Dermis microvascular lymphatic vessel endothelial cell (primary cell): ENCODE measurements at places on chromosomes 5 and 9. TPM values are rescaled to one million over a fixed set of nuclear protein-coding genes. Genes with fewer than 3 reads are reported as not detected.

The REEP5 gene
- 57.4 and 66.5 TPM in 2 replicates for total RNA-seq

The CCDC127 gene
- total RNA-seq = 3.6 and 4.8 TPM in 2 replicates

The THBS4 gene
- total RNA-seq = 1.2 and 2.9 TPM in 2 replicates

The MRPL41 gene
- 45.6 and 45.8 TPM in 2 replicates for total RNA-seq

The SGCD gene
- total RNA-seq = 0.64 and 6.2 TPM in 2 replicates

The ATOX1 gene
- total RNA-seq = 45.1 and 62.0 TPM in 2 replicates

The WNK2 gene
- total RNA-seq = under 0.01 and 0.13 TPM in 2 replicates

The SPATA31A3 gene
- total RNA-seq = not detected in 2 replicates

The EPB41L4A gene
- 17.8 and 27.6 TPM in 2 replicates for total RNA-seq

The LRRC19 gene
- total RNA-seq = not detected in 2 replicates

The PCDHB7 gene
- 0.26 and 1.4 TPM in 2 replicates for total RNA-seq

The PCDHGA12 gene
- total RNA-seq = 3.5 and 3.9 TPM in 2 replicates

The SLIT3 gene
- under 0.01 TPM in 1 of 2 replicates, not detected in the other for total RNA-seq

The HSPB3 gene
- not detected in 2 replicates for total RNA-seq

The GFRA3 gene
- not detected in 2 replicates for total RNA-seq

The MORN5 gene
- not detected in 2 replicates for total RNA-seq

The FOXI1 gene
- not detected in 2 replicates for total RNA-seq

The HAVCR2 gene
- total RNA-seq = 0.64 and 1.0 TPM in 2 replicates

The IFT74 gene
- 4.3 and 5.4 TPM in 2 replicates for total RNA-seq

The RGS7BP gene
- total RNA-seq = 0.13 TPM in 2 replicates

The SH3PXD2B gene
- total RNA-seq = 12.5 and 24.3 TPM in 2 replicates
